ENCODE measurements at places on chromosomes 13 and 19.
A peak's percentile ranks its signal among the peaks of the same experiment; 100 is the strongest.

DNA sequence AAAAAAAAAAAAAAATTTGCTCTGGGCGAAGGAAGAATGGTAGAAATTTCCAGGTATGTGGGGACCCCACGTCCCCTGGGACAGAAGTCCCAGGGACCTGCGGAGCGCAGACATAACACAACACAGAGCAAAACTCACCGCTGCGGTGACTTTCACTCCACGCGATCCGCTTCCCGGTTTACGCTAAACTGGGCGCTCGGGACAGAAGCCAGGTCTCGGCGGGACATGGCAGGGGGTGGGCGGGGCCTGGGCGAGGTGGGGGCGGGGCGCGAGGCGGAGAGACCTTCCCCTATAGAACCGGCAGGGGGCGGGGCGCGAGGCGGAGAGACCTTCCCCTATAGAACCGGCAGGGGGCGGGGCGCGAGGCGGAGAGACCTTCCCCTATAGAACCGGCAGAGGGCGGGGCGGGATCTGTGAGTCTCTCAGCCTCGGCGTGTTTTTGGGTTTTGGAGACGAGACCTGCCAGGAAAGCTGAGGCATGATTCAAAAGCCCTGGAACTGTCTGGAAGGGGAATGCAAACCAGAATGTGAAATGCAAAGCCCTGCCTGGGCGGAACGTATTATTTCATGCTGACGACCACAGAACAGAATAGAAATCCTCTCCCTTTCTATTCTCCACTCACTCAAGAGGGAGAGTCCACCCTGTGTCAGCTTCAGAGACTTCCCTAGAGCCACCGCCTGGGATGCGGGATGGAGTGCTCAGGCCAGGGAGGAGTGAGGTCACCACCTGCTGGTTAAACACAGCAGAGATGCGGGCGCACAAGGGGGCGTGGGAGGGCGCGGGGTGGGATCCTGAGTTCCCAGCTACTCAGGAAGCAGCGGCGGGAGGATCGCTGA lies 20.2 kb upstream of the ERVV-1 start:
- peak; percentile 40 for DNase-seq

- no peak for DNase-seq
Observed at GRCh38 chr13:64311112-64311511, 2895.5 kb upstream of the PCDH20 start.

GRCh38 chr19:34475026-34475974 lies 6.3 kb upstream of the WTIP start:
- no peak for DNase-seq

DNA sequence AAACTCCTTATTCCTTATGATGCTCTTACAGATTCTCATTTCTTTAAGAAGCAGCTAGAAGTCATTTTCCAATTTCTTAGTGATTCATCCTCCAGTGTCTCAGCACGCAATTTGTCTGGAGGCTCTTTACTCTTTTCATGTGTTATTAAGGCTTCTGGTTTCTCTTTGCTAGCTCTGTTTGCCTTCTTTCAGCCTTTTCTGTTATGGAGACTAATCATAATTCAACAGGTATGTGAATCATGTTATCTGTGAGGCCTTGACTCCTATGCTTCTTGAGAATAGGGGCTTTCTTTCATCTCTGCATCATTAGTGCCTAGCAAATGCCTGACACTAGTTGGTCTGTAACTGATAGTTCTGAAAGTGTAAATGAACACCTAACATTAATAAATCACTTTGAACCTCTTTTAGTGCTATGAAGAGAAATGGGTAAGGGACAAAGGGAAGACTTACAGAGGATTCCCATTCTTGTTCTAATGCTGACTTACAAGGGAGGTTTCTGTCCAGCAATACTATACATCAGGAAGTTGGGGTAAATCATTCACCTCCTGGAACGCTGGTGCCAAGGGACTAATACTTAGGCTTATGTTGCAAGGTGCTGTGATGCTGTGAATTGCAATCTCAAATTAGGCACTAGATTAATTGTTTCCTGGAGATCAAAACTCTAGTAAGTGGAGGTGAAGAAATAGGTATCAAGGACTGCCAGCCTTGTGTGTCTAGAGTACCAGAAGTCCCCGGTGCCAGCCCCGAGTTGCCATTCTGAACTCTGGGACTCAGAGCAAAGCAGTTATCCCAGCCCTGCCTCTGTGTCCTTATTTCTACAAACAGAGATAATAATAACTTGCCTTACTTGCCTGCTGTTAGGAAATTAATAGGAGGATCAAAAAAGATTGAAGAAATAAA lies 265.6 kb downstream of the DCLK1 start:
- DNase-seq: no peak

DNA sequence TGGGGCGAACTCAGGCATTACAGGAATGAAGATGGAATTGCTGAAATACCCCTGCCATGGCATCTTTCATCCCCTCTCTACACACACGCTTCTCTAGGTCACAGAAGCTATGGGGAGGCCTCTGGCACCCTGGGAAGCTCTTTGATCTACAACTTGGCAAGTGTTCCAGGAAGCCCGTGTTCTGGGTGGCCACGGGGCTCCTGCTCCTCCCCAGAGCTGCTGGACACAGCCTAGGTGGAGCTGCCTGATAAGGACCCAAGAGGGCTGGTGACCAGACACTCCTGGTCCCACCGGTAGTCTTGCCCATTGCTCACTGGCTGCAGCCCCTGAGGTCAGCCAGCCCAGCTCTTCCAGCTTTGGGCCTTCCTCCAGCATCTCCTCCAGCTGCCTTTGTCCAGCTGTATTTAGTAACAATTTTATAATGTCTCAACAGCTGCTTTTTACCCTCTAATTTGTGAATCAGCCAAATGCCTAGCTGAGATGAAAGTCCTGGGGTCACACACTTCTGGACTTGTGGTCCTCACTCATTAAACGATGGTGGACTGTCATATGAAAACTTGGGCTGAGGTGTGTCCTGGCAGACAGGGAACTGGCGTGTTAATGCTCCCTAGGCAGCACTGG lies 72.8 kb upstream of the SPATA13 start:
- DNase-seq: no peak

- no peak for DNase-seq
Observed at GRCh38 chr13:36453516-36453915, 21.2 kb downstream of the CCNA1 start.

- DNase-seq: no peak
Observed at GRCh38 chr19:1268226-1269064, 687 bp upstream of the CIRBP start.

DNA sequence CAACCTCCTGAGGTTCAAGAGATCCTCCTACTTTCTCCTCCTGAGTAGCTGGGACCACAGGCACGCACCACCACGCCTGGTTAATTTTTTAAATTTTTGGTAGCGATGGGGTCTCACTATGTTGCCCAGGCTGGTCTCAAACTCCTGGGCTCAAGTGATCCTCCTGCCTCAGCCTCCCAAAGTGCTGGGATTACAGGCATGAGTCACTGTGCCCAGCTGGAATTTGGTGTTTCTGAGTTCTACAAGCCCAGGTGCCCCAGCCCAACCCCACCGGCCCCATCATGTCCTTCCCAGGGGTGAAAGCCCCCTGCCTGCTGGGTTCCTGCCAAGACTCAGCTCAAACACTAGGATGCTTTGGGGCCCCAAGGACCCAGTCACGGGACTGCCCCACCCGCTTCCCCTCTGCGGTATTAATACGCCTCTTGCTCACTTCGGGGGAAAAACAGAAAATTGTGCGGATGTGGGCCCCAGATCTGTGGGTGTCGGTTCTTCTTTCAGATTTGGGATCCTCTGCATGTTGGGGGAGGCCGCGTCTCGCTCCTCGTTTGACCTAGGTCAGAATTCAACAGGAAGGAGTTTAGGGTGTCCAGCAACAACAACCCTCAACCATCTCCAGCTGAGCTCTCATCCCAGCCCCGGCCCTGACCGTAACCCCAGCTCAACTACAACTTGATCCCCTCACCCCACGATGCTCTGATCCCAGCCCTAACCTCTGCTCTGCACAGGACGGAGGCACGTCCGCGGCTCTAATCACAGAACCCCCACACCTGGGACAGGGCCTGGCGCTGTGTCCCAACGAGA lies 3.7 kb upstream of the FCER2 start:
- DNase-seq: peak; percentile 97

DNA sequence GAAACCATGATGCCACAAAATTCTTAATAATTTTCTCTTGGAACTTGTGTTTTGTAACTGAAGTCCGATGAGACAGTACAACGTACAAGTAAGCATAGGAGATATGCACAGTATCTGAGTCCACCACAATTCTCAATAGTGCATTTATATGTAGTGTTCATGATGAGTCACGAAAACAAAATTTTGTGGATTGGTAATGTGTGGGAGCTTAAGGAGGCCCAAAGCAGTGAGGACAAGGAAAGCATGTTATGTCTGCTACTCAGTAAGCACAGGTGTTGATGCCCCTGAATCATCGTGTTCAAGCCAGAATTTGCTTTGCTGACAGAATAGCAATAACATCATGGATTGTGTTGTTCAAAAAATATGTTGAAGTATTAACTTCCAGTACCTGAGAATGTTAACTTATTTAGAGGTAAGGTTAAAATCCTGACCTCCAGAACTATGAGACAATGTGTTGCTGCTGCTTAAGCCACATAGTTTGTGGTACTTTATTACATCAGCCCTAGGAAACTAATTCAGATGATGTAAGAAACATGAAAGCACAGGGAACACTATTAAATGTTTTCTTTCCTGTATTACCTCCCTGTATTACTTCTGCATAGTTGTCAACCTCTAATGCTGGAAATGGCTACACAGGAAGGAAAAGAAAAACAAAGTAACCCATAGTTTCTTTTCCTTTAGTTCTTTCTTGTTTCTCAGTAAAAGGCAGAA lies 201.3 kb downstream of the SLITRK6 start:
- no peak for DNase-seq

DNA sequence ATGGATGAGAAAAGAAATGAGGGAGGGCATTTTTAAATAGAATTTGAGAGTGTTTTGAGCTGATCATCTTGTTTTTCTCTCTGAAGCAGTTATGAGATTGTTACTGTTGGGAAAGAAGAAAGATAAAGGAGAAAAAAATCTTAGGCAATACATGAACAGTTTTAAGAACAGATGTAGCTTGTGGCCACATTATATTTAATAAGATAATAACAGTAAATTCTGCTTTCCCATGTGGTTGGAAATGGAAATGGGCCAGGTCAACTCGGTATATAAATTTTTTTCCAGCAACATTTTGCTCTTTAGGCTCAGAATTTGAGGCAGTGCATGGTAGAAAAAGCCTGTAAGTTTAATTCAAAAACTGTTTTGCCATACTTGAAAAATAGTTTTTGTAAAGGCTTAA lies 118.7 kb downstream of the POSTN start:
- DNase-seq: no peak

GRCh38 chr19:55675661-55676354 lies 782 bp downstream of the EPN1 start:
- DNase-seq: no peak

GRCh38 chr19:43997631-43998290 lies 5.0 kb upstream of the ZNF230 start:
- no peak for DNase-seq

DNA sequence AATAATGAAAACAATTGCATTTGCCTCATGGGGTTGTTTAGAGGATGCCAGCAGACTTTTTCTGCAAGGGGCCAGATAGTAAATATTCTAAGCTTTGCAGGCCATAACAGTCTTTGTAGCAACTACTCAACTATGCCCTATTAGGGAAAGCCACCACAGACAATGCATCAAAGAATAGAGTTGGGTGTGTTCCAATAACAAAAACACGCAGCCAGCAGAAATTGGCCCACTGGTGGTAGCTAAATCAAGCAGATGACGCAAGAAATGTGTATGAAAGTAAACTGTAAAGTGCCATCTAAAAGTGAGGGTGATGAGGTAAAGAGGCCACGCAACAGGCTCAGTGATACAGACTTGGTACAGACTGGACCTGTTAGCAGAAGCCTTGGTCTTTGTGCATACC lies 75.2 kb upstream of the SIAH3 start:
- no peak for DNase-seq

DNA sequence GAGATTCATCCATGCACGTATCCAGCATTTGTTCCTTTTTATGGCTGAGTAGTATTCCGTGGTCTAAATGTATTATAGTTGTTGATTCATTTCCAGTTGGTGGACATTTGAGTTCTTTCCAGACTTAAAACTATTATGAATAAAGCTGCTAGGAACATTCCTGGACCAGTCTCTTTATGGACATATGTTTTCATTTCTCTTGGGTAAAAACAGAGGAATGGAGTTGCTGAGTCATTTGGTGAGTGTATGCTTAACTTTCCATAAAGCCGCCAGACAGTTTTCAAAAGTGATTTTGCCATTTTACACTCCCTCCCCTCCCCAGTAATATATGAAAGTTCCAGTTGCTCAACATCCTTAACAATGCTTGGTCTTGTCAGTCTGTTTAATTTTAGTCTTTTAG lies 116.4 kb downstream of the TSHZ3 start:
- no peak for DNase-seq

DNA sequence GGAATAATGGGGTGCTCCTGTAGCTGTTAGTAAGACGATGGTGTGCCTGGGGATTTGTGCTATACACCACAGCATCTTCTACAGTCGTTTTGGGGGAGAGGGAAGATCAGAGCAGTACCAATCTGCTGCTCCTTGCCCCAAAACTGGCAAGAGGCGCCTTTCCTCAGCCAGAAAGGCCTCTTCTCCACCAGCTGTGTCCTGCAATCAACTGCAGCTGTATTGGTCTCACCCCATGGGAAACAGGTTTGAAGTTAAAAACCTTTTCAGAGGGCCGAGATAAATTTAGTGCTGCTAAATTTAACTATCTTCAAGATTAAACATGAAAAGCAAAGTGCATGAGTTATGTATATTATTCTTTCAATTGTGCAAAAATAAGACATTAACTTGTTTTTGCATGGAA lies 1.2 kb upstream of the RNASEH2B start:
- no peak for DNase-seq

- no peak for DNase-seq
Observed at GRCh38 chr19:33468361-33469170, 53.0 kb downstream of the PEPD start.

- peak; percentile 14 for DNase-seq
Observed at GRCh38 chr13:78657699-78658629, 991 bp downstream of the OBI1 start.

- DNase-seq: no peak
Observed at GRCh38 chr13:29109987-29110386, 289.8 kb downstream of the MTUS2 start.

DNA sequence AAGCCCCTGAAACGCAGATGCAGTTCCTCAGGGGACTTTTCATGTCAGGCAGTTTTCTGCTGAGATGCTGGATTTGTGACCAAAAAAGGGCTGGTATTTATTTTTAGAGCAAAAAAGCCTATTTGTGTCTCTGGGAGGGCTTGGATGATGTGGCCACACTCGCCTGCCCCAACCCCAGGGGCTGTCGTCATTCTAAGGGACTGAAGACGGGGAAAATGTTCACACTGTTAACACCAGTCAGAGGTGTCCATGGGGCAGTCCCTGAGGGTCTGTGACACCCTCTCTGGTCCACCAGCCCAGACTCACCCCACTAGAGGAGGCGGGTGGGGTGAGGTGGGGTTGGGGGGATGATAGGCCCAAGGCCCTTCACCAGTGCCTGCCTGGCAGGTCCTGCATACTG lies 15.9 kb upstream of the EPHX3 start:
- no peak for DNase-seq

DNA sequence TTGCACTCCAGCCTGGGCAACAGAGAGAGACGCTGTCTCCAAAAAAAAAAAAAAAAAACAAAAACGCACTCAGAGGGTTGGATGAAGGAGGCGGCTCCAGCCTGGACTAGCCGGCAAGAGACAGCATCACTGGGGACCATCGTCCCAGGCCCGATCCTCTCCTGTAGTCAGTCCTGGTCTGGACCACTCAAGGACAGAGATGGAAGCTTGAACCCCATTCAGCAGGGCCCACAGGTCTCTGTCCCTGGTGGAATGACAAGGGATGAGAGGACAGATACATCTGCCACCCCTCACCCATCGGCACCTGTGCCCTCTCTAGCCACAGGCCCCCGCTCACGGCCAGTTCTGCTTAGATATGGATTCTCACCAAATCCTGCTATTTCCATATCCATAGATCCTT lies 14.0 kb downstream of the ADGRE5 start:
- DNase-seq: no peak

- no peak for DNase-seq
Observed at GRCh38 chr19:18840288-18841267, 8.8 kb downstream of the UPF1 start.
